ENCODE measurements at places on chromosomes 1 and 21.

GRCh38 chr1:45804669-45804969 lies 1.2 kb downstream of the MAST2 start:
- peaks cover 7% of the 10 kb centered on the region for H3K36me3 ChIP-seq
- H3K27me3 ChIP-seq: no peaks in the 10 kb centered on the region
- DNase-seq: no peak
- peak overlapping the region; percentile 97 for H3K4me3 ChIP-seq
- H3K27ac ChIP-seq: no peak overlapping the region
- H3K4me1 ChIP-seq: peaks cover 41% of the 10 kb centered on the region

GRCh38 chr1:212690816-212691403 lies 8.7 kb downstream of the BATF3 start:
- H3K4me1 ChIP-seq: no peaks in the 10 kb centered on the region
- no peaks in the 10 kb centered on the region for H3K36me3 ChIP-seq
- no peak overlapping the region for H3K27ac ChIP-seq
- H3K4me3 ChIP-seq: no peak overlapping the region
- no peak for DNase-seq
- peaks cover 33% of the 10 kb centered on the region for H3K27me3 ChIP-seq

- H3K4me1 ChIP-seq: no peaks in the 10 kb centered on the region
- H3K36me3 ChIP-seq: no peaks in the 10 kb centered on the region
- no peak for DNase-seq
- no peak overlapping the region for H3K27ac ChIP-seq
Observed at GRCh38 chr1:170714163-170714562, 50.2 kb downstream of the PRRX1 start.

GRCh38 chr1:204258213-204259115 lies 44.7 kb upstream of the GOLT1A start:
- no peaks in the 10 kb centered on the region for H3K27me3 ChIP-seq
- H3K27ac ChIP-seq: no peak overlapping the region
- peak overlapping the region; percentile 2 for H3K4me3 ChIP-seq
- peaks cover 48% of the 10 kb centered on the region for H3K4me1 ChIP-seq

GRCh38 chr1:19130468-19130867 lies 79.6 kb downstream of the UBR4 start:
- no peaks in the 10 kb centered on the region for H3K27me3 ChIP-seq
- no peak overlapping the region for H3K4me3 ChIP-seq
- peaks cover 45% of the 10 kb centered on the region for H3K36me3 ChIP-seq
- DNase-seq: no peak
- no peak overlapping the region for H3K27ac ChIP-seq

DNA sequence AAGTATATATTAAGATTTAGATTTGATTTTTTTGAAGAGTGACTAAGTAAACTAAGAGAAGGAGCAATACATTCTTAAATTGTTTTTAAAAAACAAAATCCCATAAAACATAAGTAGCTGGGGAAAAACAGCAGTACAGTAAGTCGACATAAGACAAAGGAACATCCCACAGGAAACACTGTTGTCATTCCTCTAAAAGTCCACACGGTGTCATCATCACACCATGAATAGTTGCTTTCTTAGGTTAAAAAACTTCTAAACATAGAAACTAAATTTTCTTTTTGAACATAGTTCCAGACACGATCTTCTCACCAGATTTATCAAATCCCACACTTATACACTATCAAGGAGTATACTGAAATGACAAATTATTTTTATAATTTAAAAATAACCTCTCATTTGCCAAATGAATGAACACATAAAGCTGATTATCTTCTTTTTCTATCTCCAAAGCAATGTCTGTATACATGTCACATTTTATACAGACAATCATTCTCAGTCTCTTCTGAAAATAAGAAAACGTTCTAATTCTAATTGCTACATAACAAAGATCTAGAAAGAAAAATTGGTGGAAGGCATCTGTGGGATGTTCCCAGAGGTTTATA lies 15.8 kb downstream of the ODF2L start:
- no peak overlapping the region for H3K4me3 ChIP-seq
- no peak overlapping the region for H3K27ac ChIP-seq
- peaks cover 4% of the 10 kb centered on the region for H3K4me1 ChIP-seq
- DNase-seq: no peak

DNA sequence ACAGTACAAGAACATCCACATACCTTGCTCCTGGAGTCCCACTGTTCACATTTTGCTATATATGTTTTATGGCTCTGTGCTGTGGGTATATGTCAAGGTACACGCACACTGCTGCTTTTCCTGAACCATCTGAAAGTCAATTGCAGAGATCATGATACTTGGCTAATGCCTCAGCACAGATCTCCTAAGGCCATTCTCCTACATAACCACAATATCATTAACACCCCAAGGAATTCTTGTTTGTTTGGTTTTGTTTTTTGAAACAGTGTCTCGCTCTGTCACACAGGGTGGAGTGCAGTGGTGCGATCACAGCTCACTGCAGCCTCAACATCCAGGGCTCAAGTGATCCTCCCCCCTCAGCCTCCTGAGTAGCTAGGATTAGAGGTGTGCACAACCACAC lies 16.0 kb downstream of the CTNNBIP1 start:
- peak overlapping the region; percentile 4 for H3K27ac ChIP-seq
- DNase-seq: no peak
- no peak overlapping the region for H3K4me3 ChIP-seq
